ENCODE measurements at places on chromosomes 12 and 14.

DNA sequence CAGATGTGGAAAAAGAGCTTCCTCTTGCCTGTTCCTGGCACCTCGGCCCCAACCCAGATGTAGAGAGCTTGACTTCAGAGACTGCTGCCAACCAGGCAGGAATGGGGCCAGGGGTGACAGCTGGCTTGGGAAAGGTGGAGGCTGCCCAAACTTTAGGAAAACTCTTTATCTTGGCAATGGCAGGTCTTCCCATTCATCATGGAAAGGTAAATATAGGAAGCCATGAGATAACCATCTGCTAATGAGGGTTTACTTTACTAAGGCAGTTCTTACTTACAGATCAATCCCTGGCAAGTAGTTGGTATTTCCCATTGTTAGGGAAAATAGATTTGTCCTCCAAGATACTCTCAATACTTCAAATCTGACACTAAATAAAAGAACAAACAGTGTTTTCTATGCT, 143.1 kb upstream of the NUDT4 start:
- no peak for DNase-seq

DNA sequence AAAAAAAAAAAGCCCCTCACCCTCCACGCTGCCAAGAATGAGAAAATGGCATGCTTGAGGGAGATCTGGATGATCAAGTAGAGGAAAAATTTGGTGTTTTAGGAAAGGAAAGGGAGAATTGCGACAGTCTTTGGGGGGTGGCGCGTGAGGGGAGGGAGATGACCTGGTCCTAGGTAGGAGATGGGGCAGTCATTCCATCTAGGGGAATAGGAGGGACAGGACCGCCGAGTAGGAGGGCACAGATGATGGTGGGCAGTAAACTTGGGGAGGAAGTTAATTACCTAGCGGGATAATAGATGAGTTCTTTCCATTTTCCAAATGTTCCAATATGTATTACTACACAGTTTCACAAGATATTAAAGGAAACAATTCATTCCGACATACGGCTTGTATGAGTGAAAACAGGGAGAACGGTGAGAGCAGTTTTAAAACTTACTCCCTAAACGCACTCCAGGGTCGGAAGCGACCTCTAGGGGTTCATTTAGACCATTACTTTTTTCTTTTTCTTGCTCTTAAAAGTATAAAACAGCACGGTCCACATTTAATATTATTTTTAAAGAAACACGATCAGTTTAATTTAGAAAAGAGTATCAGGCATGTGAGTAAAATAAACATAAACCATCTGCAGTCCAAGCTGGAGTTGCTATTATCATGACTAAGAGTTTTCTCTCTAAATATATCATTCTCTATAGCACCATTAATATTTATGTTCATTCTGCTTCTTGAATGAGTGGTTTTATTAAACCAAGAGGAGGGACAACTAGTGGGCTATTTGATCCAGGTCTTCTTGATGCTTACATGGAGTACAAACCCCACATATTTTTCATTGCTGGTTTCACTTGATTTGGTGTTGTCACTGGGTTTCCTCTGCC, 3.0 kb upstream of the FNTB start:
- peak; percentile 24 for DNase-seq

DNA sequence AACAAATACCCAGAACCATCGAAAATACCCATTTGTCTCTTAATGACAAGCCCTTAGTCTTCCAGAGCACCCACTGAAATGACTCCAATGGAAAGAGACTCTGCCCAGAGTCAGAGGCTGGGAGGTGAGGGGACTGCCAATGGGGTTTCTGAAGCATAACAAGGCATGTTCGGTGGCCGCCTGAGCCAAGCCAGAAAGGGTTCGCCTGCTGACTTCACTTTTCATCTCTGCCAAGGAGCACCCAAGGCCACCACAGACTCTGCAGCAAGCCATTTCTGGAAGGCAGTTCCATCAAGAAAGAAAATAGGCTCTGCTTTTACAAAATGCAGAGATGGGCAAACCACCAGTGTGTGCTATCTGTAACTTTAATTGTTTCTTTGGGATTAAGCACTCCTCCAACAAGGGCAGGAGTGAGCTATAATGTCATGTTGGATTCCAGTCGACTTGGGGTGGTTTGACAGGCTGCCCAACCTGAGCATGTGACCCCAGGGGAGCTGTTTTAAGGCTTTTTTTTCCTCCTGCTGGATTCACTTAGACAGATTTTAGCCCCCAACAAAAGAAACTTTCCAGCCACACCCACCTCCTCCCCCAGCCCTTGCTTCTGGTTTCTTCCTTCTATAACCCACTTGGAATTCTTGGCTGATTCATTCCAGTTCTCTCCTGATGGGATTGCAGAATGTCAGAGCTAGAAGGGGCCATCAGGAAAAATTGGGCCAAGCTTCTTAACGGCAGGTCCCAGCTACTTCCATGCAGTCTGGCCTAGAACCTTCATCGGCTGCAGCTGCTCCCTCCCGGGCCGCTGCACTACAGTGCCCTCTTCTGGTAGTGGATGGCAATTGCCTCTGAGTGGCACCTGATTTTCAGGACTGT, 24.1 kb downstream of the CKAP4 start:
- peak; percentile 64 for DNase-seq

GRCh38 chr12:108338915-108339657, at the start of gene CMKLR1:
Gene CMKLR1, minus strand, starts transcription at chr12:108339311. Its CDS starts 45,720 bp downstream, at chr12:108293591.
- DNase-seq = no peak

- DNase-seq = no peak
Observed at GRCh38 chr14:55350461-55350860, 61.2 kb downstream of the ATG14 start.

DNA sequence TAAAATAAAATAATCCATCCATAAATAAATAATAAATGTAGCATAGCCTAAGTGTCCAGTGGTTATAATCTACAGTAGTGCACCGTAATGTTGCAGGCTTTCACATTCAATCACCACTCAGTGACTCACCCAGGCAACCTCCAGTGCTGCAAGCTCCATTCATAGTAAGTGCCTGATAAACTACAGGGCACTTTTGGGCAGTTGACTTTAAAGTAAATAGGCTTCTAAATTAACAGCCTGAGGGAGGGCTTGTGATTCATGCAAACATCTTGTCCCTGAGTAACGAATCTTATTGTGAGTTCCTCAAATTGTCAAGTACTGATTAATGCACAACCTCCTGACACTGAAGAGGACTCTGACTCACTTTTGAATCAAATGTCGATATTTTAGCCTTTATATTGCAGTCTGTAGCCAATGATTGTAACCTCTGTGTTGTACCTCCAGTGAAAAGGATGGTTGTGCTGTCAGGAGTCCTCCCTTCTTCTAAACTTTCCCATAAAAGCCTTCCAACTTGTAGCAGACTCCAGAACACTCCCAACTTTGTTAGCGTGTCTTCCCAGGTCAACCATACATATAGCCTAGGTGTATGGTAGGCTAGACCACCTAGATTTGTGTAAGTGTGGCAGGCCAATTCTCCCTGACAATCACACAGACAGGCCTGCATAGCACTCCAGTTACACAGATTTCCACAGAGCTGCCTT, 55.0 kb upstream of the BICD1 start:
- DNase-seq = no peak

DNA sequence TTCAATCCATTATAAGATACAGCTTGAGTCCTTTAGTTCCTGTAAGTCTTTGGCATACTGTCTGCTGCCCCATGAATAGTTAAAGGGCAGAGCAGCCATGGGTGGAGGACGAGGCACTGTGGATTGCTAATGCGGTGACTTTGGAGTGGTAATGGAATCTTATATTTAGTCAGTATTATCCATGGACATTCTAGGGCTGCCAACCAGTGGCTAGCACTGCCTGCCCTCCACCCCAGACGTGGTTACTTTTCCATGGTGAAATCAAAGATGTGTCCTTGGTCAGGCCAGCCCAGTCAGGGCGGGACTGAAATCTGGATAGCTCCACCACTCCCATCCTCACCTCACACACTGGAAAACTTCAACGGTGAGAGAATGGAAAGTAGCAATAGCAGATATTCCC, 2.3 kb downstream of the TTC9 start:
- DNase-seq = no peak

DNA sequence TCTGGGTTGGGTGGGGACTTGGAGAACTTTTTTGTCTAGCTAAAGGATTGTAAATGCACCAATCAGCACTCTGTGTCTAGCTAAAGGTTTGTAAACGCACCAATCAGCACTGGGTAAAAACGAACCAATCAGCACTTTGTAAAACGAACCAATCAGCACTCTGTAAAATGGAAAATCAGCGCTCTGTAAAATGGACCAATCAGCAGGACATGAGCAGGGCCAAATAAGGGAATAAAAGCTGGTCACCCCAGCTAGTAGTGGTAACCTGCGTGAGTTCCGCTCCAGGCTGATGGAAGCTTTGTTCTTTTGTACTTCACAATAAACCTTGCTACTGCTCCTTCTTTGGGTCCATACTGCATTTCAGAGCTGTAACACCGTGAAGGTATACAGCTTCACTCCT, 1.7 kb upstream of the ACOT2 start:
- DNase-seq = no peak

DNA sequence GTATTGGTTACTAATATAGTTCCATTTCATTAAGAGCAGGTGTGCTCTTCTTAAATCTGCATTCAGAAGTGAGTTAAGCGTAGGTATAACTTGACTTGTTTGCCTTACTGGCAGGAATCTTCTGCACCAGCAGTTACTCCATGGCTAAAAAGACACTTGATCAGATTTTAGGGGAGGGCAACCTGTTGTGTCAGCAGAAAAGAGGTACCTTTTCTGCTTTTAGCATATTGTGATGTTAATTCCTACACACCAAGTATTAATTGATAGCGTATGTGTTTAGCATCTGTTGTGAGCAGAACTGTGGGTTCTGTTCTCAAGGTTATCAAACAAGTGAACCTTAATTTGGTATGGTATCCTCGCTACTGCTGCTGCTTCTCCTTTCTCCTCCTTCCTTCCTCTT, 38.3 kb downstream of the TTLL5 start:
- no peak for DNase-seq

DNA sequence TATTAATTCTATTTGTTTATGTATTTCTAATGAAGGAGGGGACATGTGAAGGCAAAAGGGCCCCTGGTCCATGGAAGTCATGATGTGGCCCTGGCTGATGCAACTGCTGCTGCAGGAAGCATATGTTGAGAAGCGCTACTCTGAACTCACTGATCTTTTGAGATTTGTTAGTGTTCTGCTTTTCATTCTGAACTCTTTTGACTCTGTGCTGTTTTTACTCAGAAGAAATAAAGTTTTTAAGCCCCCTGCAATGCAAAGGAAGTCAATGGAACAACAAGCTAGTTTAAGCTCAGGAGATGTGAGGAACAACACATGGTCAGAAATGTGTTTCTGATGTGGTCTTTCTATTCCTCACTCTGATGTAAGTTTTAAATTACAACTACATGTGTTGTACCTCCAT, 88.9 kb upstream of the BTG1 start:
- no peak for DNase-seq

DNA sequence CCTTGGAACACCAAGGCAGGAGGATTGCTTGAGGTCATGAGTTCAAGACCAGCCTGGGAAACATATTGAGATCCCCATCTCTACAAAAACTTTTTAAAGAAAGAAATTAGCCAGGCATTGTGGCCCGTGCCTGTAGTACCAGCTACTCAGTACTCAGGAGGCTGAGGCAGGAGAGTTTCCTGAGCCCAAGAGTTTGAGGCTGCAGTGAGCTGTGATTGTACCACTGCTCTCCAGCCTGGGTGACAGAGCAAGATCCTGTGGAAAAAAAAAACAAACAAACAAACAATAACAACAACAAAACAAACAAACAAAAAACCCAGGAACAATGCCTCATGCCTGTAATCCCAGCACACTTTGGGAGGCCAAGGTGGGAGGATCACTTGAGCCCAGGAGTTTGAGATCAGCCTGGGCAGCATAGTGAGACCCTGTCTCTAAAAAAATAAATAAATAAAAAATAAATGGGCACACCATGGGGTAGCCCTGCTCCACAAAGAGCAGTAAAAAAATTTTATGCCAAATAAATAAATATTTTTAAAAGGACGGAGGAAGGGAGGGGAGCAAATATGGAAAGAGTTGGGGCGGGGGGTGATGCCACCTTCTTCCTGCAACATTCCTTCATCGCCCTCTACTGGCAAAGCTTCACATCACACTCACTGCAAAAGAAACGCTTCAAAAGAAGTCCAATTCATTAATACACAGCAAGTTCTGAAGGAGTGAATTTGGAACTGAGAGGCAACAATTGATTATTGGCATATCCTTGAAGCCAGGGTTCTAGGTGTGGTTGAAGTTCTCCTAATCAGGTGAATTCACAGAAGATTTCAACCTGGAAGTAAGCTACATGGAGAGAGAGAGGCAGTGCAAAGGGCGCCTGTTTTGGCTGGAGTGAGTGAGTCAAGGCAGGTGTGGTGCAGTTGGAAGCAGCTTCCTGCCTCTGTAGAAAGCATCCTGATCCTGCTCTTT, 8.8 kb upstream of the GNPTAB start:
- no peak for DNase-seq

DNA sequence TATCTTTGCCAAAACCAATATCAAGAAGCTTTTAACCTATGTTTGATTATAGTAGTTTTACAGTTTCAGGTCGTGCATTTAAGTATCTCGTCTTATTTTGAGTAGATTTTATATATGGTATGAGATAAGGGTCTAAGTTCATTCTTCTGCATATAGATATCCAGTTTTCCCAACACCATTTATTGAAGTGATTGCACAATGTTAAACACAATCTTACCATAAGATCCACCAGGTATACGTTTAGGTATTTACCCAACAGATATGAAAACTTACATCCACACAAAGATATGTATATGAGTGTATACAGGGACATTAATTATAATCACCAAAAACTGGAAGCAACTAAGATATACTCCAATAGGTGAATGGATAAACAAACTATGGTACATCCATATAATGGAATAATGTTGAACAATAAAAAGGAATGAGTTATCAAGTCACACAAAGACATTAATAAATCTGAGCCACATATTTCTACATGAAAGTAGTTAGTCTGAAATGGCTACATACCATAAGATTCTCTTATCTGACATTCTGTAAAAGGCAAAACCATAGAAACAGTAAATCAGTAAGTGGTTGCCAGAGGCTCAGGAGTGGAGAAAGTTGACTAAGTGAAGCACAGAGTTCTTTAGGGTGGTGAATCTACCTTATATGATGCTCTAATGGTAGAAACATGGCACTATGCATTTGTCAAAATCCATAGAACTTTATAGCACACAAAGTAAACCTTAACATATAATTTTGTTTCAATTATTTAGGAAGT, 222.6 kb downstream of the NUAK1 start:
- no peak for DNase-seq

- no peak for DNase-seq
Observed at GRCh38 chr12:19576506-19577280, 137.4 kb downstream of the AEBP2 start.

DNA sequence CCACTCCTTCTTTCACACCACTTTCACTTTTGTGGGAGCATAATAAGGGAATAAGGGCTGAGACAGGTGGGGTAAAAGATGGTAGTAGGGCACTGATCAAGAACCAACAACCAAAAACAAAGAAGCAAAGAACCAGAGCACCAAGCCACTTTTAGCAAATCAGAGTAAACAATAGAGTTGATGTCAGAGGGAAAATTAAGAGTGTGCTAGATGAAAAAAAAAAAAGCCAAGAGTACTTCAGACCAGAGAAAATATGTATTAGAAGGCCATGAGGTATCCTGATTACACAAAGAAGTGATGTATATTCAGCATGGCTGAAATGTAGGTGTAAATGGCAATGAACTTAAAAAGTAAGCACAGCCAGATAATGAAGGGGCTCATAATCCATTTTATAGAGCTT, 75.4 kb downstream of the ABCC9 start:
- DNase-seq = no peak
